ENCODE measurements at places on chromosomes 13 and 19.

- no peak for DNase-seq
Measured at GRCh38 chr13:78215458-78216108, 297.0 kb upstream of the EDNRB start.

- no peak for DNase-seq
Measured at GRCh38 chr13:107351305-107351704, 783.4 kb upstream of the ARGLU1 start.

GRCh38 chr13:106492588-106493475 is 42.6 kb downstream of the EFNB2 start:
- no peak for DNase-seq

DNA sequence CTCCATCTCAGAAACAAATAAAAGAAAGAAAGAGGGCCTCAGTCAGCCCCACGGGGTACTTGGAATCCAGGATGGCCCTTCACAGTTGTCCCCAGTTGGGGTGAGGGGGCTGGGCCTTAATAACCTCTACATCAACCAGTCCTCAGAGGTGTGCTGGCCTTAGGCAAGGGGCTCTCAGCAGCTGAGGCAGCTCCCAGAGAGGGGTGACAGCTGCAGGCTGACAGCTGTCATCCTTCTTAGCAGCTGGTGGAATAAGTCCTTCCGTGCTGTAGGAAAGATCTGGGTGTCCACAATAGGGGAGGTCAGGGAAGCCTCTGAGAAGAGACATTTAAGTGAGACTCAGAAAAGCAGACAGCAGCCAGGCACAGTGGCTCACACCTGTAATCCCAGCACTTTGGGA is 7.4 kb downstream of the BCAM start:
- no peak for DNase-seq

- no peak for DNase-seq
Measured at GRCh38 chr13:43934273-43934672, 54.6 kb downstream of the LACC1 start.
